Pericardium fibroblast (primary cell): ENCODE measurements at places on chromosomes 12 and 14. TPM values are rescaled to one million over a fixed set of nuclear protein-coding genes. Genes with fewer than 3 reads are reported as not detected.

The TAS2R9 gene
- total RNA-seq = not detected in 2 replicates

The TMCC3 gene
- total RNA-seq = 0.51 and 4.1 TPM in 2 replicates

The TBC1D30 gene
- under 0.01 and 0.09 TPM in 2 replicates for total RNA-seq

The BATF gene
- total RNA-seq = not detected in 2 replicates

The ASB2 gene
- not detected in 2 replicates for total RNA-seq

The SINHCAF gene
- total RNA-seq = 16.7 and 30.2 TPM in 2 replicates

The PLXNC1 gene
- 6.6 and 9.8 TPM in 2 replicates for total RNA-seq

The GPD1 gene
- total RNA-seq = 1.3 and 2.5 TPM in 2 replicates

The CRIP1 gene
- total RNA-seq = 2.2 and 7.5 TPM in 2 replicates

The STON2 gene
- 0.51 TPM in 1 of 2 replicates, not detected in the other for total RNA-seq

The LGR5 gene
- under 0.01 and 0.68 TPM in 2 replicates for total RNA-seq
